ENCODE measurements at places on chromosomes 4 and X.

GRCh38 chr4:74117024-74117534 is 18.1 kb upstream of the CXCL2 start:
- no peak for DNase-seq

DNA sequence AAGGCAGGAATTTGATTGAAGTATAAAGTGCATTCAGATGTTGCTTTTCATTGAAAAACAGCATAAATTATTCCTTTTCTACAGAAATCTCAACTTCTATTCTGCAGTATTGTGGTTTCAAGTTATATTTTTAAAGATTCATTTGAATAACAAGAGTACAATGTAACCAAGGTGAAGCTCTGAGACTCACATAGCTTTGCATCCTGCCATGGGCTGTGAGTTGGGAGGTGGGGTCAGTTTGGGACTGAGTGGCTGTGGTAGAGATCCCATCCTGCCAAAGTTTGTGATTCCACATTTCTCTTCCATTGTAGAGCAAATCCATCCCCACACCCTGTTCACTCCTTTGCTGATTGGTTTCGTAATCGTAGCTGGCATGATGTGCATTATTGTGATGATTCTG is 69.2 kb downstream of the KIT start:
- DNase-seq: no peak

DNA sequence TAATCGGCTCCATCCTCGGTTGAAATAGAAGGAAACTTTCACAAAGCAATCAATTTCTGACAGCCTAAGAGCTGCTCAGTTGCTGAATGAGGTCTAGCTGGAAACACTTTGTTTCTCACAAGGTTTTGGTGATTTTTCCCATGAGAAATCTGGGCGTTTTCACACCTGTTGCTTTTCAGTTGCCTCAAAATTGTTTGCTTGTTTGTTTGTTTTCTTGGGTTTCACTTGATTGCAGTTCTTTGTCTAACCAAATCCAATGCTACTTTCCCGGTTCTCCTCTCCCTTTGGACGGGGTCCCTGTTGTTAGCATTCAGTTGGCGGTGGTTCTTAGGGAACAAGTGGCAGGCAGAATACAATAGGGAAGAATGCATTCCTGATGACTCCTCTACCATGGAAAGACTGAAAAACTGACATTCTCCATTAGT is 135.5 kb downstream of the PALLD start:
- DNase-seq: no peak

- DNase-seq: no peak
Measured at GRCh38 chr4:61442936-61443335, 242.8 kb downstream of the ADGRL3 start.

DNA sequence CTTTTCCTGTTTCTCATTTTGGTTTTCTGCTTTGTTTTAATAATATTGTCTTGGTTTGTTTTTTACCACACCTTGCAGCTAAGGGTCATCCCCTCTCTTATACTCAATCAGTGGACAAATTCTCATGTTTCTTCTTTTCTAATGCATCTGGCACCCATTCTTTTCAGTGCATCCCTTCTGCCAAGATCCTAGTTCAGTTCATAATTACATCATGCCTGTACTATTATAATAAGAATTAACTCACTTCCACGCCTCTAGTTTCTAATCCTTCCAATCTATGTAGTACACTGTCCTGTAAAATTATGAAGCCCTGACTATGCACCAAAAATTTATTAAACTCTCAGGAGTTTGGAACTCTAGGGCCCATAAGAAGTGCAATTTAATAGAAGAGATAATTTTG is 126.1 kb downstream of the FAT4 start:
- no peak for DNase-seq

- no peak for DNase-seq
Measured at GRCh38 chrX:133869270-133869669, 116.1 kb downstream of the GPC3 start.

DNA sequence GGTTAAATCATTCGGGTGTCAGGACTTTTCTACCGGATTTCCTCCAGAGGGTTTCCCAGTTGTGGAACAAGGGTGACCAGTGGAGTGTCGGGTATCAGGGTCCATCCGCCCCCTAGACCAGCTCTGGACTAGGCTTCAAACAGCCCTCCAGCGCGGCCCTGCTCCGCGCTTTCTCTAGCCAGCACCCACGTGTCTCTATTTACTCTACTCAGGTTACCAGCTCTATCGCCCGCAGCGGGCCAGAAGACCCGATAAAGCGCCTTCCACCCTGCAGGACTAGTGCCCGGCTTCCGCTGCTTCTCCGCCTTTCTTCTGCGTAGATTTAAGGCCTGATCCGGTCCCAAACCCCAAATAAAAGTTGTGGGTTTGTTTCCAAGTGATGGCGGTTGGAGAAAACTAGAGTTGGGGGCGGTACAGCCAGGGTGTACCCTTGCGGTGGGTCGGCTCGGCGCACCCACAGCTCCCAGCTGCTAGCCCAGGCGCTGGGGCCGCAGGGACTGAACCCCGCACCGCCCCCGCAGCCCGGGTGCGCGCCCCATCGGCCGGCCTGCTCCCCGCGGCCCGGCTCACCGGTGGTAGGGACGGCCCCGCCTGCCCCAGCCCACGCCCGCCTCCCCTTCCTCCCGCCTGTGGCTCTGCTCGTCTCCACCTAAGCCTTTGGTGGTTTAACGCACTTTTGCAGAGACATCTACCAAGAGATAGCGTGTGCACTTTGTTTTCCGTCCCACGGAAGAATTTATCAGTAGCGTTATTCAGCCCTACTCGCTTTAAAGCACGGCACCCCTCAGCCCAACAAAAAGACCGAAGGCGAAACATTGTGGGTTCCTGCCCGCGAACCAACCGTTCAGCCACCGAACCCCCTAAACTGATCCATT is 2.1 kb downstream of the LEF1 start:
- peak; percentile 46 for DNase-seq

- no peak for DNase-seq
Measured at GRCh38 chr4:8507196-8507570, 66.6 kb downstream of the TRMT44 start.

DNA sequence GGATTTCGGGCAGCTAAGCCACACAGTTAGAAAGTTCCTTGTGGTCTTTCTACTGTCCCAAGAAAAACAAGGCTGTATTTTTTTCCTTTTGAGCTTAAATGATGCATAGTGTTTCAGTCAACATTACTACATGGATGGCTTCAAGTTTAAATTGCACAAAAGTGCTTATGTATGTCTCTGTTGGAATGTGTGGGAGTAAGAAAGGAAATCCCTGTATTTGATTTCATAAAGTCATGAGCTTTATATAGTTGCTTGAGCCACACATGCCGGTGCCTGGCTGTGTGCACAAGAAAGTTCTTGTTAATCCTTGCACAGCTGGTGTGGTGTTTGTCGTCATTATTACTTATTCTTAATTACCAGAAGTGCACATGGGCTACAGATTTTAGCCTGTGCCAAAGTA is 262.2 kb downstream of the ARHGAP10 start:
- no peak for DNase-seq

- no peak for DNase-seq
Measured at GRCh38 chrX:57587062-57587461, 4.7 kb upstream of the ZXDB start.

GRCh38 chrX:133594156-133594555 is 178.9 kb upstream of the GPC4 start:
- no peak for DNase-seq

GRCh38 chr4:171308661-171309060 is 504.5 kb upstream of the GALNTL6 start:
- DNase-seq: peak; percentile 77

DNA sequence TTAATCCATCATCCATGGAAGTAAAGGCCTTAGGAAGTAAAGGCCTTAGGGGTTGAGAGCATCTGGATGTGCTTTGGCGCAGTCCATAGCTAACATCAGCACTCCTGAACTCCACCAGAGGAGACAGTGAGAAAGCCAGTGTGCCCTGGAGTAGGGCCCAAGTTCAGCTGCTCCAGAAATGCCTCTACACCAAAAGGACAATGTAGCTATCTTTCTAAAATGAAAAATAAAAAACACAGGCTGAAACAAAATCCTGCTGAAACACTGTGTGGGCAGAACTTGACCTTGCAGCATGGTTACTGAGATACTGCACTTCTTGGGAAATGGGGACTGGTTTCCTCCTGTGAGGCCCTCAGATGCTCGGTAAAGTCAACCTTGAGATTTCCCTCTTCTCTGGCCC is 29.3 kb downstream of the SH3RF1 start:
- no peak for DNase-seq

- no peak for DNase-seq
Measured at GRCh38 chrX:46257451-46257879, 287.8 kb downstream of the ZNF674 start.

GRCh38 chrX:39320165-39320564 is 518.9 kb downstream of the MID1IP1 start:
- no peak for DNase-seq

DNA sequence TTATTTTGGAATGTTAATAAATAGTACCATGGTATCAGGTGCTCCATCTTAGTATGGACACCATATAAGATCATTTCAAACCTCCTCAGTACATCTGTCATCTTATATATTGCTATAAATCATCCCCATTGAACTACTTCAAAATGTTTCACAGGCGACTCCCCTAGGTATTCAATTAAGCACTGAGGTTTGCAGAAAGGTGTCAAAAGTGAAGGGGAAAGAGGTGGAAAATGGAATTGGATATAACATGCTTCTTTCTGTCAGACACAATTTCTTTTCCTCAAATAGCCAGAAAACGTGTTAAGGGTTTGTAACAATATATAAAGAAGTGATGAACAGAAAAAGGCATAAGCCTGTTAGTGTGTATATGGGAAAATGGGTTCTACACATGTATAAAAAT is 325.5 kb downstream of the GRID2 start:
- DNase-seq: no peak

GRCh38 chr4:77172336-77172735 is 15.3 kb downstream of the CCNG2 start:
- no peak for DNase-seq

- DNase-seq: no peak
Measured at GRCh38 chr4:148204892-148205291, 237.3 kb downstream of the NR3C2 start.

- no peak for DNase-seq
Measured at GRCh38 chrX:130145123-130145522, 20.5 kb downstream of the AIFM1 start.

DNA sequence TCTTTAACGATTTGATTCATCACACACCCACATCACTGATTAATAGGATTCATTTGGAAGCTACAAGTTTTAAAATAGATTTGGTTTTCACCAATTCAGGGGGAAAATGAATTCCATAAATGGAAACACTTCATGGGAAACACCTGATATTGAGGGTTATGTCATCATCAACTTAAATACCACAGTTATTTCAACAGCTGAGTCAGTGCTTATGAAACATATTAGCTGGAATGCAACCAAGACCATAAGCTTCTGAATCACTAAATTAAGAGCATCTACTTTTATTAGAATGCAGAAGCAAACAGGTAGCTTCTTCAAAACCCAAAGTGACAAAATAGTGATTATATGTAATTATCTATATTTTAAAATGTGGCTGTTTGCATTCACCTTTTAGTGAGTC is 207.8 kb upstream of the DCAF8L1 start:
- no peak for DNase-seq

GRCh38 chrX:10049236-10049635 is 82.1 kb downstream of the CLDN34 start:
- DNase-seq: no peak

DNA sequence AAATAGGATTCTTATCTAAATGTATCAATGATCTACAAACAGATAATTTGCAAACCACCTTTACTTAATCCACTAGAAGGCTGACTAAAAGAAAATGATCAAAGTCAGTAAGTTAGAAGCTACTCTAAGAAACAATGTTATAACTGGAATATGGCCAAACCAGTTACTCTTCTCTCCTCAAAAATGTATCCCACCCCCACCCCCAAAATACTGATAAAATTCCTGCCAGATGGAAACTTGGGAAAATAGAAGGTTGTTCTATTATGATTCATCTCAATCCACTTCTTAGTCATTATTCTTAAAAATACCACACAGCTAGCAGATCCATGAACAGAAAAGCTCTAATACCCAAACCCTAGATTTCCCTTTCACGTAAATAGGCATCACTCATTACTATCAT is 206.4 kb downstream of the KLHL13 start:
- no peak for DNase-seq

DNA sequence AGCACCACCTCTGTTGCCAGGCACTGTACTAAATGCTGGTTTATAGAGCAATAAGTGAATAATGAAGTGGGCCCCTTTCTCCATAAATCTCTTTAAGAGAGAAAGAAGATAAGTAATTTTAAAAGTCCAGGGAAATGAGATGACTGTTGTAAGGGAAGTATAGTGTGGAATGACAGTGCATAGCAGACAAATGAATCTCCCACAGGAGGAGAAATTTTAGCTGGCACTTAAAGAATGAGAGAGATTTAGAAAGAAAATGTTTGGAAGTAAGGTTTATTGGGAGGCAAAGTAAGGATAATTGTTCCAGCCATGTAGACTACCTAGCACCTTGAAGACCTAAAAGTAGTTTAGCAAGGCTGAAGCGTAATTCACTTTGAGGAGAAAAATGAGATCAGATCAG is 1081.1 kb upstream of the PABPC4L start:
- DNase-seq: no peak

DNA sequence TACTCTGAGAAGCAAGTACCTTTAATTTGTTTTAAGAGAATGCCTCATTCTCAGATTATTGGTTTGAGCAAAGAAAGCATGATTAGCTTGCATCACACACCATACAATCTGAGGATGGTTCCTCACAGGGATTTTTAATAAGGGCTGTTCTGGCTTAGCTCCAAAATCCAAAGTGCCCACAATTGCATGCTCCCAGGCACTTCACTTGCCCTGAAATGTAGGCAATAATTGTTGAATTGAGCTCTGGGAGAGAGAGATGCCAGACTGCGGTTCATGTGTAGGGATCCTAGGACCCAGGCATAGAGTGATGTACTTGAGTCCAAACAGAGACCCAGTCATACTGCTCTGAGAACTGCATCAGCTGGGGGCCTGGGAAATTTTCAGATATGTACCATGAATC is 358.4 kb upstream of the CXorf51B start:
- DNase-seq: no peak

GRCh38 chr4:34202154-34202553 is 2042.2 kb downstream of the ARAP2 start:
- DNase-seq: no peak

Measured in NCI-H748 treated with DMSO at 0.1 percent for 48 hours (cell line).